ENCODE measurements at places on chromosomes 2 and 18. TPM values are rescaled to one million over a fixed set of nuclear protein-coding genes. Genes with fewer than 3 reads are reported as not detected.

The GULP1 gene
- 42.7 TPM for total RNA-seq

The CPS1 gene
- 35.7 TPM for total RNA-seq

The PSMD14 gene
- total RNA-seq, result 103 TPM

The TMEM182 gene
- not detected for total RNA-seq

The POU3F3 gene
- total RNA-seq, result not detected

The PRPF40A gene
- total RNA-seq, result 198 TPM

The CYP20A1 gene
- 69.4 TPM for total RNA-seq

The FEZ2 gene
- total RNA-seq, result 62.8 TPM

The ELOA2 gene
- not detected for total RNA-seq

The MERTK gene
- total RNA-seq, result 0.65 TPM

The SLC4A5 gene
- 0.45 TPM for total RNA-seq

The RGPD3 gene
- 0.45 TPM for total RNA-seq

The GALNT3 gene
- total RNA-seq, result 3.1 TPM

The CFAP53 gene
- total RNA-seq, result 0.57 TPM

The RAD51AP2 gene
- not detected for total RNA-seq

The COL4A4 gene
- 1.1 TPM for total RNA-seq

The SOWAHC gene
- 9.3 TPM for total RNA-seq

The TMEM200C gene
- total RNA-seq, result 0.33 TPM

The TIGD1 gene
- total RNA-seq, result 7.8 TPM

The CCDC74B gene
- total RNA-seq, result 9.7 TPM

The CRYBA2 gene
- not detected for total RNA-seq

The PAX8 gene
- 1.5 TPM for total RNA-seq

Measured in fibroblast of the aortic adventitia (primary cell).